ENCODE measurements at places on chromosomes 12 and 14. TPM values are rescaled to one million over a fixed set of nuclear protein-coding genes. Genes with fewer than 3 reads are reported as not detected.
A peak's percentile ranks its signal among the peaks of the same experiment; 100 is the strongest.

DNA sequence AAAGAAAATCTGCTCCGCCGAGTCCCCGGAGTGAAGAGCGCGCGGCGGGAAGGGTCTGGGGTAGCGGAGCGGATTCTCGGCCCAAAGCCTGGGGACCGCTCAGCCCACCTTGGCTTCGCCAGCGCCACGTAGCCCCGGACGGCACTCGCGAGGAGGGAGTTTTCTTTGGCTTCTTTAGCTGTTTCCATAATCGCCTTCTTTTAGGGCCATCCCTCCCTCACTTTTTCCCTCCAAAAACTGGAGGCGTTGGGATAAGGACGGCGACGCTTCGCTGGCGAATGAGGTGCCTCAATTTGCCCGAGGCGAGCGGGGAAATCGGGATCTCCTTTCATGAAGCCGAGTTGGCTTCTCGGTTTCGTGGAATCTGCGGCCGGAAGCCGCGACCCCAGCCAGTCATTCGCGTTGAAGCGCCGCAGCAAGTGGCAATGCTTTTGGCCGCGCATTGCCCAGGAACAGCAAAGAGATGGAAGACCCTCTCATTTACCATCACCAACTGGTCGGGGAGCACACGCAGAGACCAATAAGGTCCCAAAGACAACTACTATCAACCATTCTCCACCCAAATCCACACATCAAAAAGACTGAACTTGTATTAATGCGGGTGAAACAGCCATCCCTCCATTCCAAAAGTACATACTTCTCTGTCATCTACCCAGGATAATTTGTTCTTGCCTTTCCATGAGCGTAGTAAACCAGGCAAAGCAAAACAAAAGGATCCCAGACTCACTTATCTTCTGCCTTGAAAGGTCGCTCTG is 8.4 kb upstream of the SIX1 start:
- no peak for DNase-seq

ZNF891 gene
- 0.39 TPM for total RNA-seq

DNA sequence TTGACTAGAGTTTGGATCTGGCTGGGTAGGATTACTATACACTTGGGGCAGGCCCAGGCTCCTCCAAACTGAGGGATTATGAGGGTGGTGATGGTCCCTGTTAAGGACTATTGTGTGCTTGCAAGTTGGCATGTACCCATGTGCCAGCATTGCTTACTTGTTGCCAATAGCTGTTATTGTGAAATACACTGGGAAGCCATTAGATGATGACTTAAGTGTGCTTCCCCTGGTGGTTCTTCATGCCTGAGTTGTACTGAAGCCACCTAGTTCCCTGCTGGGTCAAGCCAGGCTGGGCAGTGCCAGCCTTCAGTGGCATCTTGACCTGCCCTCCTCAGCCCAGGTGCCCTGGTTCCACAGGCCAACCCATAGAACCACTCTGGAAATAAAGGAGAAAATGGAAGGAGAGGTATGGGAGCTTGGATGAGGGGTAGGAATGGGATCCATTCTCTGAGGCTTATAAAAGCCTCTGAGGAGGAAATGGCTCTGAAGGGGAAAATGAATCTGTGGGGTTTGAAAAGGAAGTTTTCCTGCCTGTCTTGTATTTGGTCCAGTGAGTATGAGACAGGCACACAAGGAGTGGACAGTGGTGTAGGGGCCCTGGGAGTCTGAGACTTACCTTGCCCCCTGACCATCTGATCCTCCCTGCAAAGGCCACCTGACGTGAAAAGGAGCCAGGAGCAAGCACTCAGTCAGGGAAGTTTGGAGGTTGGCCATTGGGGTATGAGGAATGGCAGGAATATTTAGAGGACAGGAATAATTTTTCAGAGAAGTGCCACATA is 724 bp downstream of the LTB4R start:
- no peak for DNase-seq

GRCh38 chr12:130981911-130982310 is 28.2 kb downstream of the ADGRD1 start:
- DNase-seq: no peak

GRCh38 chr12:10645910-10646309 is 27.9 kb downstream of the STYK1 start:
- no peak for DNase-seq

- peak; percentile 20 for DNase-seq
Observed at GRCh38 chr14:53432378-53432802, 279.3 kb upstream of the DDHD1 start.
